Aorta (tissue), 5 donors: ENCODE measurements at places on chromosomes 1 and 21. TPM values are rescaled to one million over a fixed set of nuclear protein-coding genes. Genes with fewer than 3 reads are reported as not detected.

Gene BSND
- not detected for total RNA-seq

Gene REN
- total RNA-seq: not detected

Gene OR2T2
- total RNA-seq: not detected

Gene UTS2
- total RNA-seq: 0.26 TPM

Gene LYPD8
- not detected for total RNA-seq

Gene C4BPB
- total RNA-seq: 10.7 TPM

Gene THBS3
- 58.9 TPM for total RNA-seq

Gene FCGR2B
- total RNA-seq: 13.6 TPM

Gene ROR1
- total RNA-seq: 18.7 TPM

Gene EFNA3
- total RNA-seq: 1.8 TPM

- H3K27me3 ChIP-seq: no peaks in the 10 kb centered on the region
- no peak overlapping the region for H3K4me3 ChIP-seq
These were observed 97.4 kb downstream of the GIPC2 start for GRCh38 chr1:78143152-78143551.

- no peak overlapping the region for H3K27ac ChIP-seq
- H3K4me1 ChIP-seq: no peaks in the 10 kb centered on the region
- no peak overlapping the region for H3K4me3 ChIP-seq
- no peaks in the 10 kb centered on the region for H3K36me3 ChIP-seq
- no peaks in the 10 kb centered on the region for H3K27me3 ChIP-seq
These were observed 214.1 kb downstream of the DYRK1A start for GRCh38 chr21:37580666-37581065.

- no peaks in the 10 kb centered on the region for H3K27me3 ChIP-seq
- no peaks in the 10 kb centered on the region for H3K36me3 ChIP-seq
- no peak overlapping the region for H3K4me3 ChIP-seq
- no peaks in the 10 kb centered on the region for H3K4me1 ChIP-seq
These were observed 49.6 kb upstream of the KCTD3 start for GRCh38 chr1:215517441-215517891.

DNA sequence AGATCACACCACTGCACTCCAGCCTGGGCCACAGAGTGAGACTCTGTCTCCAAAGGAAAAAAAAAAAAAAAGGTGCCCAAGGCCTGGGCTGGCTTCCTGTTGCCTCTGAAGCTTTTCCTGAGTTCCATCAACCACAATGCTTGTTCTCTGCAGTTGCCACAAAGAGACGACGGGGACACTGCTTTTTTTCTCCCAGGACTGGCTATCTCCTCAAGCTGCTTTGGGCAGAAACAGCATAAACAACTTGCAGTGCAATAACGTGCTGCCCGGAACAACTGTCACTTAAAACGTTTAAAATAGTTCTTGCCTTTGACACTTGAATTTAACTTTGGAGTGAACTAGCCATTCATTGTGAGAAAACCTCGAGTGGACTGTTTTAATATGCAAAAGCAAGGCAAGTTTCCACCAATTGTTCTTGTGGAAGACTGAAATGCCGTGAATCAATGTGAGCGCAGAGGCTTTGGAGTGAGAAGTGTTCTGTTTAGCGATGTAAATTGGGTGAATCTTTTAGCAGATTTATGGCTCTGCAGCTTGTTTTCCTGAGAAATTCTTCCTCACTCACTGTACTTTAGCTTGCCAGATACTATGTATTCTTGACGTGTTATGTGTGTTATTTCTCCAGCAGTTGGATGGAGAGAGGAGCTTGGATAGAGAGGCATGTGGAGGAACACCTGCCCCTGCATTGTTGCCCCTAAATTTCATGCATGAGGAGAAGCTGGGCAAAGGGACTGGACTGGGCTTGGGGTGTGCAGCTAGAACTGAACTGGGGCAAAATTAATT is 188.1 kb upstream of the KIAA0040 start:
- H3K36me3 ChIP-seq: no peaks in the 10 kb centered on the region
- DNase-seq: no peak
- no peak overlapping the region for H3K27ac ChIP-seq
- H3K4me3 ChIP-seq: no peak overlapping the region
- no peaks in the 10 kb centered on the region for H3K4me1 ChIP-seq
- H3K27me3 ChIP-seq: no peaks in the 10 kb centered on the region

DNA sequence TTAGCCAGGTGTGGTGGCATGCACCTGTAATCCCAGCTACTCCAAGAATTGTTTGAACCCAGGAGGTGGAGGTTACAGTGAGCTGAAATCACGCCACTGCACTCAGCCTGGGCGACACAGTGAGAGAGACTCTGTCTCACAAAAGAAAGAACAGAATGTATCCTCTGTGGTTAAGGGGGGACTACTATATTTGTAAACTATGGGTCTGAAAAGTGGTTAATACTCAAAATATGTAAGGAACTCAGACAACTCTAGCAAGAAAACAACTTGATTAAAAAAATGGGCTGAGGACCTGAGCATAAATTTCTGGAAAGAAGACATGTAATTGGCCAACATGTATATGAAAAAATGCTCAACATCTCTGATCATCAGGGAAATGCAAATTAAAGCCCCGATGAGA is 11.2 kb downstream of the FNBP1L start:
- H3K27ac ChIP-seq: no peak overlapping the region
- no peaks in the 10 kb centered on the region for H3K4me1 ChIP-seq
- no peak for DNase-seq
- H3K4me3 ChIP-seq: no peak overlapping the region
- H3K36me3 ChIP-seq: no peaks in the 10 kb centered on the region
- H3K27me3 ChIP-seq: no peaks in the 10 kb centered on the region

GRCh38 chr1:4265836-4266235 is 365.8 kb upstream of the C1orf174 start:
- no peaks in the 10 kb centered on the region for H3K27me3 ChIP-seq
- no peak for DNase-seq
- H3K27ac ChIP-seq: no peak overlapping the region
- H3K4me3 ChIP-seq: no peak overlapping the region
- H3K4me1 ChIP-seq: no peaks in the 10 kb centered on the region

DNA sequence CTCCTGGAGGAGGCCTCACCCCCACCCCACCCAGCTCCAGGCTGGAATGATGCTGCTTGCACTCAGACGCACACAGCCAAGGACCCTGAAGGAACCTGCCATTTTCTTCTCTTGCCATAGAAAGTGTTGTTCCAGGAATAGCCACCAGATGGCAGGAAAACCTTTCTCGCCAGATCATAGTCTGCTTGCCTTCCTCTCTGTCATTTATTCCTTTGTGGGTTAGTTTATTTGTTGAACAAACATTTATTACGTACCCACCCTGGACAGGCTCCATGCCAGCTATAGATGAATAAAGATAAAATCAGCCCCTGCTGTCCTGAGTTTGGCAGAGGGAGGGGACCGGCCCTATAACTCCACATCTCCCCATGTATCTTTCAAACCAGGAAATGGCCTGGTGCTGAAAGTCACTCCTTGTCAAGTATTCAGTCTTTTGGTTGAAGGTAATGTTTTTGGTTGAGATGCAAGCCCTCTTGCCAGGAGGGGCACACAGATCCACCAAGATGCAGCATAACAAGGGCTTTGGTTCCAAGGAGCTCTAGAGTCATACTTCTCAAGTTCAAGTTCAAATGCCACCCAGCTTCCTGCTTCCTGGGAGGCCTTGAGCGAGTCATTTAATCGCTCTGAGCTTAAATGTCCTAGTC is 7.0 kb upstream of the KCNC4 start:
- H3K27ac ChIP-seq: no peak overlapping the region
- DNase-seq: no peak
- H3K4me1 ChIP-seq: no peaks in the 10 kb centered on the region

DNA sequence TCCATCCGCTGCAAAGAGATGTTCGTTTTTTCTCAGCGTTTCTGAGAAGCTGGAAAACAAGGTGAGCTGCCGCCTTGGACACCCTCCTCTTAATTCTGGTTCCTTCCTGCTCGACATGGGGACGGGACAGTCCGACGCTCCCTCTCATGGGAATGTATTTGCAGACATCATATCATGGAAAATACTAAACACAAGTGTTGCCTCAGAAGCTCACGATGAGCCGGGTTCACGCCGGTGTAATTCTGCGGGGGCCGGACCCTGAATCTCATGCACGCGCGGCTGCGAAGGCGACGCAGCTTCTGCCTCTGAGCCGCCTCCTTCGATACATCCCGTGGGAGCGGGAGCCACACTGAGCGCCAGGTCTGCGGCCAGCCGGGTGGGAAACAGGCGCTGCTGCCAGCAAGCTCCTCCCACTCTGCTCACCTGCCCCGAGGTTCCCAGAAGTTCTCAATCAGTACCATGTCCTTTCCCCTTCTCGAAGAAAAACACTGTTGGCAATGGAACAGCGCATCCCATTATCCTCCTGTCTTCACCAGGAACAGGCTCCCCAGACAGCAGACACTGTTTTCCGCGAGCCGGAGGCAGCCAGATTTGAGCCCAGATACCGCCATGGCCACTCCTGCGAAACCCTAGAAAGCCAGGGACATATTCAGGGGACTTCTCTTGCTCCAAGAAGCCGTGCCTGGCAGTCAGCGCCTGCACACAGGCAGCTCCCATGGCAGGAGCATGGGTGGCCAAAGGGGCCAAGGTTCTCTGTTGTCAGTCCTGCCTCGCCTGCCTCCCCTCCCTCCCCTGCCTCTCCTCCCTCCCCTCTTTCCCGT is 98.0 kb downstream of the WDR4 start:
- no peak for DNase-seq
- H3K36me3 ChIP-seq: no peaks in the 10 kb centered on the region
- no peak overlapping the region for H3K27ac ChIP-seq
- H3K27me3 ChIP-seq: no peaks in the 10 kb centered on the region
- no peaks in the 10 kb centered on the region for H3K4me1 ChIP-seq

DNA sequence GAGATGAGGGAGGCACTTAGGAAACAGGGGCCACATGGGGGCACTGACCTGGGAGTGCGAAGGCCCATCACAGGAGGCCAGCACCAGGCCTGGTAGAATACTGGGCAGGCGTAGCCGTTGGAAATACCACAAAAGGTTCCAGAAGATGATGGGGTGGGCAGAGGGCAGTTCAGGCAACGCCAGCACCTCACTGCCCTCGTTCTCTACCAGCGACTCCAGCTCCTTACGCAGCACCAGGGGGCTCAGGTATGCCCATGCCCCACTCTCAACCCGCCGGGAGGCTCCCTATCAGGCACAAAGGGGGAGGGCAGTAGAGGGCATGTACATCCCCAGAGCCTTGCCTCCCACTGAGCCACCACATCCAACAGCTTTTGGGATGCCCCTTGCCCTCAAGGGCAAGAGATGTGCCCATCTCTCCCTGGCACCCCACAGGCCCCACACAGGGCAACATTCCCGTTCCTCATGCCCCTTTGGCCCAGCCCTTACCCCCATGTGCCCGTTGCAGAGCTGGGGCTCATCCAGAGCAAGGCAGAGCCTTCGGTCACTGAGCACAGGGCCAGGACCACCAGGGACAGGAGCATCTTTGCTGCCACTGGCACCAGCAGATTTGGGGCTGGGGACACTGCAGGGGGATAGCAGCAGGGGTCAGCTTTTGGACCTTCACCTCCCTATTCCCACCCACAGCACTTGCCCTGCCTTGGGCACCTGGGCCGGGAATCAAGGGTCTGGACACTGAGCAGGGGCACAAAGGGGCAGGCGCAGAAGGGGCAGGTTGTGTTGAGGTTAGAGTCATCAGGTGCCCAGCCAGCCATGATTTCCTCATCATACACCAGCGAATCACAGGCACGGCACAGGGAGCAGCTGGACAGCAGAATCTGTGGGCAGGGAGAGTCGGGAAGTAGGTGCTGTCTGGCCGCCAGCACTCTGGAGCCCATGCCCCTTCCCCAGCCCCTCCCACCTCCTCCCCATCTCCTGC is 9.7 kb upstream of the GATAD2B start:
- no peaks in the 10 kb centered on the region for H3K4me1 ChIP-seq
- no peak overlapping the region for H3K27ac ChIP-seq
- peaks cover 11% of the 10 kb centered on the region for H3K36me3 ChIP-seq
- no peak overlapping the region for H3K4me3 ChIP-seq

DNA sequence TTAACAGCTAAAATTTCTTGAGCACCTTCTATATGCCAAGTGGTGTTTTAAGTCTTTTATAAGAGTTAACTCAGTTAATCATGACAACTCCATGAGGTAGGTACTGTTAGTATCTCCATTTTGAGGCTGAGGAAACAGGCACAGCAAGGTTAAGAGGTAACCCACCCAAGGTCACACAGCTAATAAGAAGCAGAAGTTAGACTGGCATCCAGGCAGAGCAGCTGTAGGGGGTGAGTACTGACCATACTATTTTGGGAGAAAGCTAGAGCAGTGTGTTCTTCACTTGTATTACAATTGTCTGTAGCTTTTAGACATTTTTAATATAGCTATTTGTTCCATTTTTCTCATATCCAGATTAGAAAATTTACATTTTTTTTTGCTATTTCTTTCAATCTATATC is 4.8 kb downstream of the ATP6V1G3 start:
- H3K27ac ChIP-seq: no peak overlapping the region
- no peaks in the 10 kb centered on the region for H3K36me3 ChIP-seq
- no peak overlapping the region for H3K4me3 ChIP-seq
- H3K4me1 ChIP-seq: no peaks in the 10 kb centered on the region
- DNase-seq: no peak

GRCh38 chr1:184649451-184649888 is 105.2 kb downstream of the EDEM3 start:
- no peak overlapping the region for H3K4me3 ChIP-seq
- H3K36me3 ChIP-seq: no peaks in the 10 kb centered on the region
- no peak overlapping the region for H3K27ac ChIP-seq
- H3K27me3 ChIP-seq: no peaks in the 10 kb centered on the region
- no peaks in the 10 kb centered on the region for H3K4me1 ChIP-seq

GRCh38 chr1:31487143-31487542 is 74.1 kb downstream of the SERINC2 start:
- no peak for DNase-seq
- no peaks in the 10 kb centered on the region for H3K27me3 ChIP-seq
- no peaks in the 10 kb centered on the region for H3K4me1 ChIP-seq

DNA sequence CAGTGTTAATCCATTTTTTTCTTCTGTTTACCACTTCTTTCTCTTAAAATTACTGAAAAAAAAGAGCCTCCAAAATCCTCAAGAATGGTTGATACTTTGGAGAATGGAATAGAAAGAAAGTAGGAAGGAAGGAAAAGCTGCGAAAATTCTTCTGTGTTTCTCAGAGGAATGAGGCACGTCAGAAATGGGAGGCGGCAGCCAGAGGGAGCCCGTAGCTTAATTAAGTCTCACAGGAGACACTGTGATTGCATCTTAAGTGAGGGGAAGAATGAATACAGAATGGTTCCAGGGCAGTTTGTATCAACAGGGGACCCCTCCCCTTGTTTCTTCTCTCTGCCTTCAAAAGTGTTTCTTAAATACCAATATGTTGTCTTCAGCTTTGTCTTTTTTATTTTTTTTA is 1099.5 kb downstream of the PLA2G4A start:
- H3K27me3 ChIP-seq: no peaks in the 10 kb centered on the region
- H3K27ac ChIP-seq: no peak overlapping the region
- H3K36me3 ChIP-seq: no peaks in the 10 kb centered on the region
- no peaks in the 10 kb centered on the region for H3K4me1 ChIP-seq
- no peak overlapping the region for H3K4me3 ChIP-seq

DNA sequence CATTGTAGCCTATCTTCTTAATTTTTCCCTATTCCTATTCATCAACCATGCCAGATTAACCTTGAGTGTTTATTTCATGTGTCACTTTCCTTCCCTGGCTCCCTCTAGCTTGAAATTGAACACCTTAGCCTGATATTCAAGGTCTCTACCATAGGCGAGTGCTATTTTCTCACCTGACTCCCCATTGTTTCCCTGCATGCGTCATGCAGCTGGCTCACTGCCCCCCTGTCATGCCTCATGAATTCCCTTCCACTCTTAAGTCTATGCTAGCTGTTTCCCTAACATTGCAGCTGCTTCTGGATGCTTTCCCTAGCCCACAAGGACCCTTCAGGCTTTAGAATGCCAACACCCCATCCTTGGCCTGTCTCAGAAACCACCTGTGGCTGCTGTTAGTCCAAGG is 56.7 kb upstream of the CD1D start:
- no peaks in the 10 kb centered on the region for H3K27me3 ChIP-seq
- DNase-seq: no peak
- H3K36me3 ChIP-seq: no peaks in the 10 kb centered on the region

- no peaks in the 10 kb centered on the region for H3K27me3 ChIP-seq
- DNase-seq: peak; percentile 15
- H3K4me3 ChIP-seq: no peak overlapping the region
- H3K36me3 ChIP-seq: no peaks in the 10 kb centered on the region
- H3K4me1 ChIP-seq: no peaks in the 10 kb centered on the region
These were observed 5.0 kb downstream of the PPOX start for GRCh38 chr1:161171191-161171590.
